HL-60 (cell line): ENCODE measurements at places on chromosomes 16 and 17.
A peak's percentile ranks its signal among the peaks of the same experiment; 100 is the strongest.

GRCh38 chr16:27083861-27084261 lies 17.1 kb downstream of the C16orf82 start:
- no peak for DNase-seq

DNA sequence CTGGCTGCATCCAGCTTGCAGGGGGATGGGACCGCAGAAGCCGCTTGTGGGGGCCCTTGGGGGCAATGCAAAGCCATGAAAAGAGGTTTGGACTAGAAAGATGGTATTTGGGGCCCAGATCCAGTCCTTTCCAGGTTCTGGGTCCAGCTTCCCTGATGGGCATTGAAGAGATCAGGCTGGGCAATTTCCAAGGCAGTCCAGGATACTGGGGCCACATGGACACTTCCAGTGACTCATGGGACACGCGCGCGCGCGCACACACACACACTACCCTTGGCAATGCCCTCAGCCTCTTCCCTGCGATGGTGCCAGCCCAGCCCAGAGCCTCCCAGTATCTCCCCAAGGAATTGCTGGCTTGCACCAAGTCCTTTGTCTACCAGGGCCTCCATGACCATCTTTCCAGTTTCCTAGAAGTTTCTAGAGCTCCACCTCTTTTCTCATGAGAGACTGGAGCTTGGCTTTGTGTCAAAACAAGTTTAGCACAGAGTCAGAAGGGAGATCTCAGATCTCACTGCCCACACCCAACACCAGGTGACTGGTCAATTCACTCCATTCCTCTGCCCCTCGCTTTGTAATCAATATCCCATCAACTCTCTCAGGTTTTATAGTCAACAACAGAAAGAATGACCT lies 44.3 kb downstream of the WNT3 start:
- no peak for DNase-seq

DNA sequence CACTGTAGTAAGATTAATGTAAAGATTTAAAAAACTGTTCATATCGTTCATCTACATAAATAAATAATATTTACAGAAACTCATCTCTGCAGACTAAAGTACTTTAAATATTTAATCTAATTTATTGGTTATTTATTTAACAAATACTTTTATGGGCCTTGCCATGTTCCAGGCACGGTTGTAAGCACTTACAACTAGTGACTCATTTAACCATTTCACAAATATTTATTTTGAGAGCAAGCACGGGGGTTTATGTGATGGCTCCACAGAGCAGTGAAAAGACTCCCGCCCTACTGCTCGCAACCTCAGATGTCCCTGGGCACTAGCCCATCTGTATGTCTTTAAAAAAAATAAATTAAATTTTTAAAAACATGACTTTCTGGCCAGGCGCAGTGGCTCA lies 575.9 kb downstream of the WWOX start:
- no peak for DNase-seq

DNA sequence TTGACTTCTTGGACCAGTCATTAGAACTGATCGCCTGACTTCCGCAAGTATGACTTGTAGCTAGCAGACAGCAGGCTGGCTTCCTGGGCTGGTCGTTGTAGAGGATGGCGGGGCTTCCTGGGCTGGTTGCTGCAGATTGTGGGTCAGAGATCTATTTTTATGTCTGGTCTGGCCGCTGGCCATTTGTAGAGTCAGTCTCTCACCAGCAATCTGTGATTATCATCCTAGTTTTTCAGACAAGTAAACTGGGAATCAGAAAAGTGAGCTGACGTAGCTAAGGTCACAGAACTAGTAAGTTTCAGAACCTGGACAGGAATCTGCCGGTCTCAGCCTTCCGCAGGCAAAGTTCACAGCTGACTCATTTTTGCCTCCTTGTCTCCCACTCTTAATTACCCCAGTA lies 19.1 kb downstream of the GPR142 start:
- DNase-seq = no peak

GRCh38 chr17:39971076-39971603 lies 8.3 kb downstream of the GSDMA start:
- no peak for DNase-seq

DNA sequence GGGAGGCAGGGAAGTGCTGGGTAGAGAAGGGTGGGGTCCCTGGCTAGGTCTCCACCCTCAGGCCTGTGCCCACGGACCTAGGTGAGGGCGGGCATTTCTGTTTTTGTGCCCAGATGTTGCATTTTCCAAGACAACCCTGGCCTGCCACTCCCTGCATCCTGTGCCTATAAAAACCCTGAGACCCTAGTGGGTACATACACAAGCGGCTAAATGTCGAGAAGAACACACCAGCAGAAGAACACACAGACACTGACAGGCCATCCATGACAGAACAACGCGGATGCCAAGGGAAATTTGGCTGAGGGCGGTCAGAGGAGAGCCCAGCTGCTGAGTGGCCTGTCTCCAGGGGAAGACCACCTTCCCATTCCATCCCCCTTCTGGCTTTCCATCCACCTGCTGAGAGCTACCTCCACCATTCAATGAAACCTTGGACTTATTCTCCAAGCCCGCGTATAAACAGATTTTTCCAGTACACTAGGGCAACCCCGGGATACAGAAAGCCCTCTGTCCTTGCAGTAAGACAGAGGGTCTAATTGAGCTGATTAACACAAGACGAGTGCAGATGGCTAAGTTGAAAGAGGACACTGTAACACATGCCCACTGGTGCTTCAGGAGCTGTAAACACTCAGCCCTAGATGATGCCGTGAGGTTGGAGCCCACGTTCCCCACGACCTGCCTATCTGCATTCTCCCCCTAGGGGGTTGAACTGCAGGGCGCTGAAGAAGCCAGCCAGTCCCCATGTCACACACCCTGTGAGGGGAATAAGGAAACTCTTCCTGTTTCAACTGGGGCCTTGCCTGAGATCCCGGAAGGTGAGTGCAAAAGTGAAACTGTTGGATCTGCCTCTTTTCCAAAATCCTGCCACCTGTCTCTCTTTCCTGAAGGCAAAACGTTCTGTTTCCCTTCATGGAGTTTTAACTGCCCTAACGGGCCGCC lies 147.2 kb upstream of the COX10 start:
- DNase-seq = no peak

DNA sequence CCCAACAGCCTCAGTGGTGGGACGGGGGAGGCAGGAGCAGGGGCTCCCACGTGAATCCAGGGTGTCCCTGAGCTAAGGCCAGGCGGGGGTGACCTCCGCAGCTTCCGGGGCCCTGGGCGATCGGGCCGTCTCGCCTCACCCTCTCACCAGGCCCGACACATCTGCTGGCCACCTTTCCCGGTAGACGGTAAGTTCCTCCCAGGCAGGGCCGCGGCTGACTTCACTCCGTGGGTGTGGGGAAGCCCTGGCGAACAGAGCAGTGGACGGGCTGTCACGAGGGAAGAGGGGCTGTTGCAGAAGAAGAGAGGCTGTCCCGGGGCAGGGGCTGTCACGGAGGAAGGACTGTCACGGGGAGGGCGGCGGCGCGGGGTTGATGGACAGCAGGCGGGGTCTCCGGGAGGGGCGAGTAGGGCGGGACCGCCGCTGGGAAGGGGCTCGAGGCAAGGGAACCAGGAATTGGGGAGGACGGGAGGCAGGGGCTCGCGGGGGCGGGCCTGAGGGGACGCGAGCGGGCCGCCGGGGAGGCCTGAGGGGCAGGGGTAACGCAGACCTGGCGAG lies 498 bp downstream of the PKMYT1 start:
- peak; percentile 52 for DNase-seq

- DNase-seq = no peak
Observed at GRCh38 chr16:404971-405486, 3.3 kb downstream of the DECR2 start.

- DNase-seq = no peak
Observed at GRCh38 chr17:79091226-79091670, 16.6 kb downstream of the ENGASE start.

GRCh38 chr17:48738803-48739526 lies 10.4 kb upstream of the HOXB13 start:
- DNase-seq = no peak

DNA sequence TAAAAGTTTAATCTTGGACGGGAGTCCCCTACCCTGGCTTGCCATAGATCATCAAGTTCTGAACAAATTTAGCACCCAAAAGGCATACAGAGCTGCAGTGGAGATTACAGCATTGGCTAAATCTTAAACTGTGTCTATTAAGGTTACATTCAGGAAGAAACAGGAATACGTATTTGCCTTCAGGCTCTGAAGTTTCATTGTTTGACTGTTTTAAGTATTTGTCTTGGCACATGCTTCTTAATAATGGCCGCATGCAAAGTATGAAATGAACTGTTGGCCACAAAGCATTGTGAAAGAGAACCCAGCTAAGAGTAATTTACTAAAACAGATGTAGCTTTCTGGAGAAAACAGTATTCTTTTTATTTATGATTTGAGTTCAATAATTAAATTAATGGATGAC lies 63.9 kb upstream of the CNEP1R1 start:
- no peak for DNase-seq

DNA sequence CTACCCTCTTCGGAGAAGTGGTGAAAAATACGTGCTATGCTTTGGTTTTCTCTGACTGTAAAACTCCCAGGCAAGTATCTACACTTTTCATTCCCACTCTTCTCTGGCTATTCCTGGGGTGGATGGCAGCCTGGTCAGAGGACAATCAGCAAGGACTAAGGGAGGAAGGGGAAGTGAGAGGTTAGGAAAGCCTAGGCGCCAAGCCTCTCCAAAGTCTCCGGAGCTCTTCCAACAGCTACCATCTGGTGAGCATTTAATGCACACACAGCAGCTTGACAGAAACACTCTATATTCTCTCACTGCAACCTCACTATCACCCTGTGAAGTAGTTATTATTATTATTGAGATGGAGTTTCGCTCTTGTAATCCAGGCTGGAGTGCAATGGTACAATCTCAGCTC lies 65.1 kb downstream of the WSCD1 start:
- DNase-seq = no peak

- no peak for DNase-seq
Observed at GRCh38 chr16:12468552-12468951, 335.1 kb downstream of the CPPED1 start.

DNA sequence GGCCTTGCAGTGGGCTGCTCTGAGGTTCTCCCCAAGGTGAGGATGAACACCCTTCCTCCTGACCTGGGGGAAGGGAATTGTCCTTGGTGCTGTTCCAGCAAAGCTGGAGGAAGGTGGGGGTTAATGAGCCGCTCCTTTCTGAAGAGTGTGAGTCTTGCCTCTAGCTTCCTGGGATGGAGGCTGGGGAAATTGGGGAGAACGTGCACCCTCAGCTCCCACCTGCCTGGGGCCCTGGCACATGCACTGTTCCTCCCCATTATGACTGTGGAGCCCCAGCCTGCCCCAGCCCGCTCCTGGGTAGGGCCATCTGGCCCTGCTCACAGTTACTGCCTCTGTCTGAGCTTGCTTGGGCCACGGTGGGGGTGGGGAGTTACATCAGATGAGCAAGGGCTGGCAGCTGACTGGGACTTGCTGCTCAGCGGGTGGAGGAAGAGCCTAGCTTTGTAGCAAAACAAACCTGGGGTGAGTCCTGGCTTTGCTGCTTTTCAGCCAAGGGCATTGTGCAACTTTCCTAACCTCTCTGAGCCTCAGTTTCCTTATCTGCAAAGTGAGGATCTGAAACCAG lies 11.1 kb downstream of the TNS4 start:
- peak; percentile 18 for DNase-seq

- DNase-seq = no peak
Observed at GRCh38 chr16:11586856-11587642, at the start of gene LITAF. Gene LITAF (minus strand): TSS chr16:11586919. CDS start chr16:11556730, 30,189 bp downstream.

DNA sequence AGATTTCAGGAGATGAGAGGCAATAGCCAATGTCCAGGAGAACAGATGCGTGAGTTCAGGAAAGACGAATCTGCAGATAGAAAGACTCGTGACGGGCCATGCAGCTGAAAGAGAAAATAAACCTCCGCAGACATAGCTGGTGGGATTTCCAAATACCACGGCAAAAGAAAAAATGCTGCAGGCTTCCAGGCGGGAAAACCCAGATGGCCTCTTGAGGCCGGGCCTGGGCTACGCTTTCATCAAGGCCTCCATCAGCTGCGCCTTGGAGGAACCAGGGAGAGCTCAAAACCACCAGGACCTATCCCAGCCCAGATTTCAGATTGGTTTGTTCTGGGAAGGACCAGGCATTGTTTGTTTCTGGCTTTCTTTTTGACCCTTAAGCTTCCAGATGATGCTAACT lies 16.7 kb downstream of the CCDC40 start:
- DNase-seq = no peak

DNA sequence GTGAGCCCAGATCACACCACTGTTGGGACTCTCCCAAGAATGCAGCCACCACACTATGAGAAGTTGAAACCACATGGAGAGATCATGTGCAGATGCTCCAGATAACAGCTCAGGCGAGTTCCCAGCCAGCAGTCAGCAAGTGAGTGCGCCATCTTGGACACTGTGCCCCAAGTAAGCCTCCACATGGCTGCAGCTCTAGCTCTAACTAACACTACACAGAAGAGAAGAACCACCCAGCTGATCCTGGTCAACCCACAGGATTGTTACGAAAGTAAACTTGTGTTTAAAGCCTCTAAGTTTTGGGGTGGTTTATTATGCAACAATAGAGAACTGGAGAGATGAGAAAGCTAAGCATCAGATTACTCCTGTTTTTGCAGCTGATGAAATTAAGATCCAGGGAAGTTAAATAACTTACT lies 25.8 kb downstream of the SLC38A7 start:
- DNase-seq = peak; percentile 66

DNA sequence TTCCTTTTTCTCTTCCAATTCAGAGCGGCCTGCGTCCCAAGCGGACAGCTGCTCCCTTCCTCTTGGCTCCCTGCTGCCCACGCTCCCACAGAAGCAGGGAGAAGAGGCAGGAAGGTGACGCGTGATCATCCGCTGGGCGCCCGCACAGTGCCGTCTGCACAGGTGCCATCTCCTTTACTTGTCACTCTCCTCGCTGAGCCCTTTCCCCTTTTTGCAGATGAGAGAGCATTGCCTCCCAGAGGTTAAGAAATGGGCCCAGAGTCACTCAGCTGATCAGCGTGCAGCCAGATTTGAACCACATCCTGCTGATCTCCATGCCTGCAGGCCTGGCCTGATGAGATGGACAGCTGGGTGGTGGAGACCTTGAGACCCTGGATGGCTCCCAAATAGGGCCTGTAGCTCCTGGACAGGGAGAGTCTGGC lies 299.8 kb downstream of the SEC14L1 start:
- DNase-seq = no peak

DNA sequence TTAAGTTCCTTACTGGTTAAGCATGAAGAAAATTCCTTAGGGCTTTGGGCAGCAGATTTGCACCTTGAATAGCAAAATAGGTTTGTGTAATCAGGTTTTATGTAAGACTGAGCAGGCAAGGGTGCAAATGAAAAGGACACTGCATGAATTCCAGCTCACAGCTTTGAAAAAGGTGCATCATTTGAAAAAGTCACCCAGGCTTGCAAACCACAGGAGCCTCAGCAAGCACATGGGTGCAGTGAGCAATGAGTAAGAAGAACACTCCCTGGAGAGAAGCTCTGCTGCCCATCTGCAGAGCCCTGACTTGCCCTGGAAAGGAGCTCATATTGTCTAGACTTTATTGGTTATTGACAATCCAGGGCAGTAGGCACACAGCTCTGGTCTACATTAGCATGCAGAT lies 165.6 kb upstream of the KCNJ16 start:
- DNase-seq = no peak

DNA sequence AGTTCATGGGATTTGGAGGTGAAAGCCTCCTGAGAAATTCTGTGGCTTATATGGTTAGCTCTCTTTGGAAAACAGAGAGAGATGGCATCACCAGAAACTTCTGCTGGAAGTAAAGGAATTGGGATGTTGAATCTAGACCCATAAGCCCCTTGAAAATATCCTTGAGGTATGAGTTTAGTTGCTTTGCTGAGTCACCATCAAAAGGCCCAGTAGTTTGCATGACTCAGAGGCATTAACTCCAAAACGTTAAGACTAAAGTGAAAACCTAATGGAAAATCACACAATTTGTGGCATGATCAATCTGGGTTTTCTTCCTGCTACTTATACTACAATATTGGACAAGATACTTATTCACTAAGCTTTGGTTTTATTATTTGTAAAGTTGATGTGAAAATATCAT lies 349.2 kb upstream of the SALL1 start:
- no peak for DNase-seq
